ENCODE measurements at places on chromosomes 13 and 19.

- no peak for DNase-seq
These were observed 123.0 kb downstream of the RGCC start for GRCh38 chr13:41580345-41580744.

- peak; percentile 11 for DNase-seq
These were observed 61.8 kb downstream of the RAB20 start for GRCh38 chr13:110499621-110500281.

GRCh38 chr19:13866463-13867046 is 10.4 kb upstream of the NANOS3 start:
- no peak for DNase-seq

GRCh38 chr13:34587576-34587975 is 354.5 kb upstream of the NBEA start:
- DNase-seq, result no peak

- no peak for DNase-seq
These were observed 701.4 kb downstream of the FGF9 start for GRCh38 chr13:22372261-22372660.

DNA sequence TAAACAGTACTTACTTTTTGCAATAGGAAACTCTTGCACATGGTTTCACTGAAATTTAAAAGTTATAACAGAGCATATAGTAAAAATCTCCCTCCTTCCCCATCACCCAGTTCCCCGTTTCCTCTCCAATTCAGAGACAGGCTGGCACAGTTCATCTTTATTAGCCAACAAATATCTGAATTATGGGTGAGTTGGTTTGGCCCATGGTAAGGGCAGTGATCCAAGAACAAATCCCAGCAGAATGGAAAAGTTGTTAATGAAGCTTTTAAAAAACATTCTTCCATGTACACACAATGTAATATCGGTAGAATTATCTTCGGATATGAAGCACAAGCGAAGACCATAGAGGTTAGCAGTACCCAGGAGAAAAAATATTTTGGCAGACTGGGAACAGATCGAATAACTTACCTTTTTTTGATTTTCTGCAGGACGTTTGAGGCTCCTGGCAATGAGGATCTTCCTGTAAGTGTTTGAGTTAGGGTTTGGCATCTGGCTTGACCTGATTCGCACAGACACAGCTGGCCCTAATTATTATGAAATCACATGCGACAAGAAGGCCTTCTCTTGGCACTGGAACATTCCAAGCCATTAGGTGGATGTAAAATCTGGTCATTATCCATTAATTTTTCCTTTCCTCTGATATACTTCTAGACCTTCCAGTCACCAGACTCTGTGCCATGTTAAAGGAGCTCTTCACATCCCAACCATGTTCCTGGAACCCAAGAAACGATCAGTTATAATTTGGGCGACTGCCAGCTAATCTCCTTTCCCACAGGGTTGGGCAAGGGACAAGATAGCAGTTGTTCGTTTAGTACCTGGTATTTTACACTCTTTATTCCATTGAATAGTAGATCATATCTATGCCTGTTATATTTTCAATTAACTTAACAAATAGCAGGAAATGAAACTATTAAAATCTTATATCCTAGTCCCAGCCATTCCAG is 139.4 kb upstream of the TSC22D1 start:
- no peak for DNase-seq
